ENCODE measurements at places on chromosomes 3 and 15. TPM values are rescaled to one million over a fixed set of nuclear protein-coding genes. Genes with fewer than 3 reads are reported as not detected.

- no peak for DNase-seq
These were observed 33.2 kb upstream of the ZDHHC23 start for GRCh38 chr3:113914646-113915045.

Gene IL20RB
- 1.6 TPM for total RNA-seq

Gene MME
- total RNA-seq = 10.5 TPM

Gene CLDN18
- not detected for total RNA-seq

DNA sequence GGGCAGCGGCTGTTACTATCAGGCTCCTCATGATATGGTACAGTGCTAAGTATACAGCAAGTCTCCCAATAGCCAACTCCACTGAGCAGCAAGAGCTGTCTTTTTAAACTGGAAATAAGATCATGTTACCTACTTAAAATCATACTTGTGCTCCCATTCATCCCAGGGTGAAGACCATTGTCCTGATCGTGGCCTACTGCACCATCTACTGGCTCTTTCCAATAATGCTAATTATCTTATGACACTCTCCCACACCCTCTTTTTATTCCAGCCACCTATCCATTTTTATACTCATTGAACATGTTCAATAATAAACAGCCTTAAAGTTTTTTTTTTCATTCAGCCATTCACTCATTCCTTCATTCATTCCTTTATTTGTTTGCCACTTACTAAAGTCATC, 117.7 kb downstream of the GBE1 start:
- peak; percentile 41 for DNase-seq

Gene VGLL3
- total RNA-seq = 4.2 TPM

- DNase-seq = no peak
These were observed 103.2 kb upstream of the SLCO2A1 start for GRCh38 chr3:134132961-134133360.

GRCh38 chr15:64833690-64834089, 8.0 kb upstream of the PLEKHO2 start:
- no peak for DNase-seq

Gene CCDC9B
- total RNA-seq = 47.3 TPM

GRCh38 chr15:72706266-72706665, 20.3 kb downstream of the BBS4 start:
- DNase-seq = no peak

GRCh38 chr3:183481582-183481981, 53.2 kb upstream of the MCF2L2 start:
- no peak for DNase-seq

Gene RTP3
- not detected for total RNA-seq

GRCh38 chr3:151620071-151620470, 113.7 kb upstream of the AADACL2 start:
- no peak for DNase-seq

DNA sequence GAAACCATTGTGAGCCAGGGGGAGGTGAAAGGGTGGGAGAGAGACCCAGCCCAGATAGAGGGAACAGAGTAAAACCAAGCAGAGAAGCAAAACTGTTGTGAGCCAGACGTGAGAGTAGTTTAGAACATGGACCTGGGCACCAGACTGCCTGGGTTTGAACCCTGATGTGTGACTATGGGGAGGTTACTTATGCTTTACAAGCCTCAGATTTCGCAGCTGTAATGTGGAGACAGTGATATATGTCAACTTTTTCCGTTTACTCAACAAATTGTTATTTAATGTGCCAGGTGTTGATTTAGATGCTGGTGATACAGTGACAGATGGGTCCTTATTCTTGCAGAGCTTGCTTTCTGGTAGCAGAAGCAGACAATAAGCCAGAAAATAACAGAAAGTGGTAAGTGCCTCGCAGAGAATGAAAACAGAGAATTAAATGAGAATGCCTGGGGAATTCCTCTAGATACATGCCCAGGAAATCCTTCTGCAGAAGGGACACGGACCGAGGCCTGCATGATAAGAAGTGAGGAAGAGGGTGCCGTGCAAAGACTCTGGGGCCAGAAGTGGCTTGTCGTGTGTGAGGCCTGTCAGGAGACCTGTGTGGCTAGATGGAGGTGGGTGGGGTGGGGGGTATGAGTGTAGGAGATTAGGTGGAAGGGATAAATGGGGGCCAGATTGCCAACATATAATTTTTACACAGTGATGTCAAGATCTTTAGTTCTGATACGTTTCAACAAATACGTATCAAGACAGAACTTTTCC, 15.0 kb downstream of the KAT2B start:
- peak; percentile 40 for DNase-seq

DNA sequence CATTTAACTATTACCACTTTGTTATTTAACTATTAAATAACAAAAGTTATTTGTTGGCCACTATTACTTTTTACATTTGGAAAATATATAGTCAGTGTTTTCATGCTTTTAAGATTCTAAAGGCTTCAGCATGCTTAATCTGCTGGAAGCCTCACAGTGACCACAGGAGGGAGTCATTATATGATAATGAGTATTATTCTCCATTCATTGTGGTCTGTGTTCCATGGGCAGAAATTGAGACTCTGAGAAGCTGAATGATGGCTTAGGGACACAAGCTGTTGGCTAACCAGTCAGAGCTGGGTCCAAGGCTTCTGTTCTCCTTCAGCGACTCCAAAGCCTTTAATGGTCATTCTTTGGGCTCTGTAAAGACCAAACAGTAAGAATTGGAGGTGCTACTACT, 64.7 kb downstream of the BFSP2 start:
- DNase-seq = peak; percentile 52

DNA sequence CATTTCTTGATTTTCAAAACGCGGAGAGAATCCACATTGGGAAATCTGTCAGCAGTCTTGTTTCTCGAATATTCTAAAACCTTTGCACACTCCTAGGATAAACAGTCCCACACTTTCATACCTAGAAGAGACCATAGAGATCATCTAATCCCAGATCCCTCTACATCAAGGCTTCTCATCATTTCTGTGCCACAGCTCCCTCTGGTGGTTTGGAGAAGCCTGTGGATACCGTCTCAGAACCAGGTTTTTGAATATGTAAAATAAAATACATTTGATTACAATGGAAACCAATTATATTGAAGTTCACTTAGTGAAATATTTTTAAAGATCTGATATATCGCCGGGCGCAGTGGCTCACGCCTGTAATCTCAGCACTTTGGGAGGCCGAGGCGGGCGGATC, 211.9 kb upstream of the GOLGA6L4 start:
- DNase-seq = no peak

DNA sequence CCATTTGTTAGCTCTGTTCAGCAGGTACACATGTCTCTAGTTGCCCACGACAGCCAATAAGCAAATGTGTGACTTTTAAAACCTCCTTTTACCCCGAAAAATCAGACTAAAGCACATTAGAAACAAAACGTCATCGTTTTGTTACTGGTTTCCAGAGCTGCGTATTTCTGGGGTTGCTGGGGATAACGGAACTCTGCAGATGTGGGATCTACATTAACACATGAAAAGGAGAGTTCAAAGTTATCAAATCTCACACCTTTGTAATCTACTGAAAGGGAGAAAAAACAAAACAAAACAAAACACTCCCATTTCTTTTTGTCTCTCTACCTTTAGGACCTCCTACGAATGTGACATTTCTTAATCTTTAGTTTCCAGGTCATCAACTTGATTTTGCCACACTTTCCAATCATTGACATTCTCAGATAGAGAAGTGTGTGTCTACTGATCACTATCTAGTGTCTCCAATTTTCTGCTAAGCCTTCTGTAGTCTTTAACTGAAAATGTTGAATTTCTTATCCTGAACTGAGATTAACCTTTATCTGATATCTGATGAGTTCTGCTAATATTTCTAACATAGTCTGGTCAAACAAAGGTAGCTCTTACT, 93.0 kb upstream of the TSPAN3 start:
- DNase-seq = no peak
